ENCODE measurements at places on chromosomes 4 and X.

DNA sequence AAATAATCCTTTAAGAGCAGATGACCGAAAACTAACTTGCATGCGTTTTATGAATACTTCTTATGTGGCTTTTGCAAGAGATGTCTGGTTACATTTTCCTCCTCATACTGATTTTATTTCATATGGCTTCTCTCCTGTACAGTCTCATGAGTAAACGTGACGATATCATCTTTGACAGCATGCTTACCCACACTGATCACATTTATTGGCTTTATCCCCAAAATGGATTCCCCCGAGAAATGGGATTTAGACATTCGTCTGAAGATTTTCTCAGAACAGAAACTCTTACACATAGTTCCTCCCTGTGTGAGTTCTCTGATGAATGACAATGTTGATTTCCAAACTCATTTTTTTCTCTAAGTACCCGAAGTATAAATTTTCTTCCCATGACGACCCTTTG is 939.7 kb upstream of the LCORL start:
- DNase-seq = no peak

DNA sequence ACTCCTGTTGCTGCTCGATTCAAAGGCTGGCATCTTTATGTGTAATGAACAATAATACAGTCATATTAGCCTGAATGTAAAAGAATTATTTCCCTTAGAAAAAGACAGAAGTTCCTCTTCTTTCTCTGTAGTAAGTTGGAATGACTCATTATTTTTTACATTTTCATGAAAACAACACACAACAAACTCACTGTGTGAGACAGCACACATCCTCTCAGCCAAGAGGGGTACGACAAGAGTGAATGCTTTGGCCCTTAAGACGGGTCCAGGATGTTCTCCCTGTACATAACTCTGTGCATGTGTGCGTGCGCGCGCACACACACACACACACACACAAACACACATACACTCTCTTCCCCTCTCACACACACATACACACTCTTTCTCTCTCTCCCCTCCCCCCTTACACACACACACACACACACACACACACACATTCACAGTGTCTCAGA is 72.8 kb downstream of the MANBA start:
- DNase-seq = no peak

GRCh38 chr4:110142461-110142860 is 56.0 kb downstream of the ELOVL6 start:
- no peak for DNase-seq

DNA sequence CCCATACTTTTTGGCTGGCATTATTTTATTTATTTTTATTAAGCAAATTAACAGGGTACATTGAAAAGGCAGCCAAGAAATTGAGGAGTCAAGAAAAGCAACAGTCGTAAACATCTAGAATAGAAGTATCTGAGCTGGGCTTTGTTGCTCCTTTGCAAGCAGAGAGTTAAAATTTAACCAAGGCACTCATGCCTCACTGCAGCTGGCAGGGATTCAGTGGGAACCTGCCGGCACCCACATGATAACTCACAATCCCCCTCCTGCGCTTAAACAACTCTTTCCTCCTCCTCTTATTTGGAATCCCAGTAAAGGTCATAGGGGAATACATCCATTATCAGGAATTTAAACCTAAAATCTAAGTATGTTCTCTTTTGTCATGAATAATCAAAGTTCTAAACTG is 115.5 kb downstream of the SOX3 start:
- no peak for DNase-seq

DNA sequence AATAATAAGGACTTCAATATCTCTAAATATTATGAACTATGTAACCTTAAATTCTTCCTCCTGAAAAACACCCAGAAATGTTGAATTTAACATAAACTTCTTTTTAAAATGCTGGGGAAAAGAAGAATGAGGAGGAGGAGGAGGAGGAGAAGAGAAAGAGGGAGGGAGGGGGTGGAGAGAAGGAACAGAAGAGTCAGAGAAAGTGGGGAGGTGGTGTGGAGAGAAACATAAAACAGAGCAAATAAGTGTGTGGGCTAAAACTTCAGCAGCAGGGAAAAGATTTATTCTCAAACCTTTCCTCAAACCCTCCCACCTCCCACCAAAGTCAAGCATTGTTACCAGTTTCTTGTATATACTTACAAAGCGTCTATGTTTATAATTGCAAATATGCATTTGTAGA is 34.7 kb upstream of the SEC24B start:
- no peak for DNase-seq
